ENCODE measurements at places on chromosomes 7 and 10. TPM values are rescaled to one million over a fixed set of nuclear protein-coding genes. Genes with fewer than 3 reads are reported as not detected.

GRCh38 chr10:87918254-87918859 is 54.9 kb downstream of the PTEN start:
- DNase-seq = no peak

GRCh38 chr7:120993553-120994191 is 5.2 kb downstream of the CPED1 start:
- no peak for DNase-seq

Gene TFR2
- 0.29 TPM for total RNA-seq

Gene CALML3
- total RNA-seq = not detected

Gene CTBP2
- total RNA-seq = 56.5 TPM
